ENCODE measurements at places on chromosomes 7 and 10. TPM values are rescaled to one million over a fixed set of nuclear protein-coding genes. Genes with fewer than 3 reads are reported as not detected.

DNA sequence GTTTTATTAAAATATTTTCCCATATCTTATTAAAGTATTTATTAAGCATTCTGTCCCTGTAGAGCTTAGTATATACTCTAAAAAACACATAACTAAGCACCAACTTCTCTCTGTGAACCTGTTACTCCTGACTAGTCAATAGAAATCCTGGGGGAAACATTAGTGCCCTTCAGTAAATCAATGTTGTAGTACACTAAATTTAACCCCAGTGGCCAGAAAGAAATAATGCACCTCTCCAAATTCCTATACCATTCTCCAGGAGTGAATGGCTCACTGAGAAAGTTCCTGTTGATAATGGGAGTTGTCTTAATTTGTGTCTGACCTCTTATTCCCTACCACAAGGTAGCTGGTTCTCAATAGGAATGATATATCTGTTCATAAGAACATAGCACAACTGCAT, 188.2 kb downstream of the SEMA3D start:
- DNase-seq: no peak

AUTS2 gene
- 2.2 TPM for total RNA-seq

DNA sequence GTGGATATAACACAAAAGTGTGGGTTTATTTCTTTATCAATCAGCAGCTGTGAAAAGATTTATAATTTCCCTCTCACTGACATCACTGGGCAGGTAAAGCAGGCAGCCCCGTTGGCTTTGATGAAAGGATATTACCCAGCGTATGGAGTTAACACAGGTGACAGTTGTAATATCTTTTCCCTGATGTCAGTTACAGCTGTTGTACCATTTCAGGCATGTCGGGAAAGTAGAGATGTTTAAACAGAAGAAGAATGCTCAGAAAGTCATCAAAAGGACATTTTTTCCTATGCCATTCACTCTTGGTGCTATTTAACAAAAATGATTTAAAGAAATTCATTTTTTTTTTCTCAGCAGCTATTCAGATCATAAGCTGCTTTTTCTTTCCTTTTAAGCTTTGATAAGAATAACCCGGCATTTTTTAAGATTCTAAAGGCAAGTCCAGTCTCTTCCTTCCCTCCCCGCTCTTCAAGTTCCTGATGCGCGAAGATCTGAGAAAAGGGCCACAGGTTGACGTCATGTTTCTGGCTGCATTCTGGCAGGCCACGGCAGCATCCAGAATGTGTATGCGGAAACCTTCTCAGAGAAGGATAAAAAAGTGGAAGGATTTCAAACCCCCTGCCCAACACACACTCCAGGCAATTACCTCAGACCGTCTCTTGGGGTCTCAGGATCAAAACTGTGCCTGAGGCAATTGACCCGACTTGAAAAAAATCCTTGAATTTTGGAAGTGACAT, 32.5 kb upstream of the ADAM12 start:
- DNase-seq: peak; percentile 69

TM9SF3 gene
- total RNA-seq: 45.5 TPM

FAM25C gene
- not detected for total RNA-seq

- no peak for DNase-seq
Observed at GRCh38 chr7:149500910-149501309, 3.3 kb upstream of the ZNF746 start.

GRCh38 chr7:151428378-151429236, 11.3 kb downstream of the CRYGN start:
- peak; percentile 67 for DNase-seq

DNA sequence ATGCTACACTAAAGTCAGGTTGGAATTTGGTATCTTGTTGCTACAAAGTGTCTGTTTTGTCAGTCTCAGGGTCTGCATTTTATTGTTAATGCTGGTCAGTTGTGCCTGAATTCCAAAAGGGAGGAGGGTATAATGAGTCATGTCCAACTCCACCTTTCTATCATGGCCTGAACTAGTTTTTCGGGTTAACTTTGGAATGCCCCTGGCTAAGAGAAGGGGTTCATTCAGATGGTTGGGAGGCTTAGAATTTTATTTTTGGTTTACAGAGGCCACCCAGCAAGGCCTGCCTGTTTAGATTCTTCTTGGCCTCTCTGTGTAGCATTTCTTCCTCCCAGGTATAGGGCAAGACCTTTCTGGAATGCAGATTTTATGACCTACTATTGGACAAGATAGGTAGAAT, 93.2 kb downstream of the SKIDA1 start:
- DNase-seq: no peak

GRCh38 chr7:86947929-86948328, 111.5 kb downstream of the ELAPOR2 start:
- DNase-seq: no peak

DNA sequence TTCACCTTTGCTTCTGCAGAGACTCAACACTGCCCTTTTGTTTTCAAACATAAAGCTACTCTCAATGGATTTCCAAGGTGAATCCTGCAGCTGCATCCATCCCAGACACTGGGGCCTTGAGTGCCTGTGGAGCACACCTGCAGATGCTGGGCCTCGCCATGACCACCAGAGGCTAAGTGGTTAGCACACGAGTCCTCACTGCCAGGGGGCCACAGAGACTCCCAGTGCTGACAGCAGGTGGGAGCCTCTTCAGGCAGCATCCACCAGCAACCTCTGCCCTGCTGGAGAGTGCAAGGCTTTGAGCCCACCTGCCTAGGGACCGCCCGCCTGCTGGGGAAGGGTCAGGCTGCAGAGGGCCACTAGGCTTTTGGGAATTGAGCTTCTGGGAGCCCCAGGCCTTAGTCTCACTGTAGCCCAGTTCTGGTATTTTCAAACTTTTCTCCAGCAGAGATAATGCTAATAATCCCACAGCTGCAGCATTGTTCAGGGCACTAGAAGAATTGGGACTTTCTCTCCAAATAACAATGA, 9.4 kb upstream of the HPS1 start:
- DNase-seq: no peak

DNA sequence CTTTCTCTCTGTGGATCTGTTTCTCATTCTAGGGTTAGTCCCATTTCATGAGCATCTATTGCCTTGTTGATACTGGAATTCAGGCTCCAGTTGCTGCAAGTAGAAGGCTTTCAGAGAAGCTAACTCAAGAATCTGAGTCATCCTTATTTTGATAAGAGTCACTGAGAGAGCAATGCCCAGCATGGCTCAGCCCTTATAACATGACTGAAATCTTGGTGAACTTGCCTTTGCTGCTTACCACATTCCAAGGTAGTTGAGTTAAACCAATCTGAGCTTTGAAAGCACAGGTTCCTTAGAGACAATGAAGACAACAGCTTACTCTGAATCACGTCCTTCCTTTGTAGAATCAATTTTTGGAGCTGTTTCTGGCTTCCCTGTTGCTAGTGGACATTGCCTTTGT, 53.6 kb upstream of the CHCHD3 start:
- no peak for DNase-seq

- peak; percentile 38 for DNase-seq
Observed at GRCh38 chr10:88893611-88894010, 13.6 kb downstream of the STAMBPL1 start.

DNA sequence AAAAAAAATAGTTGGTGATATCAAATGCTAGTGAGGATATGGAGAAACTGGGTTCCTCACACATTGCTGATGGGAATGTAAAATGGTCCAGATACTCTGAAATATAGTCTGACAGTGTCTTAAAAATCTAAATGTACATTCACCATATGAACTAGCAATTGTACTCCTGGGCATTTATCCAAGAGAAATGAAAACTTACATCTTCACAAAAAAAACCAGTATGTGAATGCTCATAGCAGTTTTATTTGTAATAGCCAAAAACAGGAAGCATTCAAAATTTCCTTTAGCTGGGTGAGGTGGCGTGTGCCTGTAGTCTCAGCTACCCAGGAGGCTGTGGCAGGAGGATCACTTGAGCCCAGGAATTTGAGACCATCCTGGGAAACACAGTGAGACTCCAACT, 2.1 kb upstream of the SSC4D start:
- DNase-seq: no peak

- no peak for DNase-seq
Observed at GRCh38 chr10:21803374-21803773, 200.2 kb downstream of the DNAJC1 start.

AQP1 gene
- not detected for total RNA-seq

CYP3A4 gene
- total RNA-seq: not detected

DNA sequence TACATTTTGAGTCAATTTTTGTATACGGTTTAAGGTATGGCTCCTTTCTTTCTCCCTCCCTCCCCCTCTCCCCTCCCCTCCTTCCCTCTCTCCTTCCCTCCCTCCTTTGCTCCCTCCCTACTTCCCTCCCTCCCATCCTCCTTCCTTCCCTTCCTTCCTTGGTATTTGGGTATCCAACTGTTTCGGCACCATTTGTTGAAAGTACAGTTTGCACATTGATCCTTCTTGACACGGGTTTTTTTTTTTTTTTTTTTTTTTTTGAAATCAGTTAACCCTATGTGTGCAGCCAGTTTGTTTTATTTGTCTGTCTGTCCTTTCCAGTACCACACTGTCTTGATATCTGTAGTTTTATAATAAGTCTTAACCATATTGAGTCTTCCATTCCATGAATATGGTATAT, 39.9 kb upstream of the INSYN2A start:
- DNase-seq: no peak

DNA sequence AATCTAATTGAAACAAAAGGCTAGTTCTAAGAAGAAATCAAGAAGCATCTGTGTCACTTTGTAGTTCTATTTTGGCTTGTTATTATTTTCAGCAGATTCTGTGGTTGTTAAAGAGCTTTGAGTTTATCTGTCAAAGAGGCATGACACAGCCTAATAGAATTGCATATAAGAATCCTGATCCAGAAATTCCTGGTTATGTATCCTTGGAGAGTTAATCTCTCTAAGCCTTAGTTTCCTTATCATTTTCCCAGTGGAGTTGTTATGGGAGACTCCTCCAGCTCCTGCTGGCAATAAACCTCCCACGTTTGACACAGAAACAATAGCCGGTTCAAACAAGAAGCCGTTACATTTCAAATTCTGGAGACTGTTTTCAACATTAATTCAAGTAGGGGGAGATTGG, 288.3 kb downstream of the SDHAF3 start:
- DNase-seq: no peak

DNA sequence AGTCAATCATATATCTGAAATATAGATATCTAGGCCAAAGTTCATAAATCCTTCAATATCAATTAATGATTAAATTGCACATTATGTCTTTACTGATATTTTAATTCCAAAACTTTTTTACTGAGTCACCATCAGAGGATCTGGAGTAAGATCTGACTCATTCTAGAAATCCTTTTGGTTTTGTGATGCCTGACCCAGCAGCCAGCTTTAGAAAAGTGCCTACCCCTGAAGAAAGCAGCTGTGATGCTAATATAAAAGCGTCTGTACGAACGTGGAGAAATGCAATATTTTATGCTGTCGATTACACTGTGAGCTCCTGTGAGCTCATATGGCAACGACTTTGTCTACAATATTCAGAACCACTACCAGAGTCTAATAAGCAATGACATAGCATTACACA, 142.5 kb upstream of the LRRTM3 start:
- no peak for DNase-seq

DNA sequence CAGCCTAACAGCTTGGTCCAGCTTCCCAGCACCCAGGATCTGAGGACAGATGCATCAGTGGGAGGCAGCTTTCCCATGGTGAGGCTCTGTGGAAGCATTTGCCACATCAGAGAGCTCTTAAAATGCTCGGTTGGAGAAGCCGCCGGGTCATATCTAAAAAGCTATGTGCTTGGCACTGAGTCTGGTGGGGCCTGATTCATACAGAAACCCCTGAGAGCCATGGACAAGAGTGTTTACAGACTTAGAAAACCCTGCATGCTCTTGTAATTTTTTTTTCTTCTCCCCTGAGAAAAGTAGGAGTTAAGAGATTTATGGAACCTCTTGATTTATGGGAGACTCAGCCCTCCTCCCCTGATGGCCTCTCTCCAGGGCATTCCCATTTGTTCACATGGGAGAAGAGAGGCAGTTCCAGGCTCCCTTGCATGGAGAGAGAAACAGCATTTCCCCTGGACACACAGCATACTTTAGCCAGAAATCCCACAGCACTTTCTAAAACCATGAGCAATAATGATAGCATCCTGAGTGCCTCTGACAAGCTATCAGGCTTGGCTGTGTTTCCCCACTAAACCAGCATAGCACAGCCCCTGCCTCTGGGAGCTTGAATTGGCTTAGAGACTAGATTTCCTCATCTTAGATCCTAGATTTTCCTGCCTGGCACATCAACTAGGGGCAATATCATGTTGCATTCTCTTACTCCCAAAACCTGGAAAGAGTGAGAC, 322.1 kb upstream of the AUTS2 start:
- no peak for DNase-seq

METTL2B gene
- total RNA-seq: 19.1 TPM

C10orf143 gene
- 3.6 TPM for total RNA-seq

DNA sequence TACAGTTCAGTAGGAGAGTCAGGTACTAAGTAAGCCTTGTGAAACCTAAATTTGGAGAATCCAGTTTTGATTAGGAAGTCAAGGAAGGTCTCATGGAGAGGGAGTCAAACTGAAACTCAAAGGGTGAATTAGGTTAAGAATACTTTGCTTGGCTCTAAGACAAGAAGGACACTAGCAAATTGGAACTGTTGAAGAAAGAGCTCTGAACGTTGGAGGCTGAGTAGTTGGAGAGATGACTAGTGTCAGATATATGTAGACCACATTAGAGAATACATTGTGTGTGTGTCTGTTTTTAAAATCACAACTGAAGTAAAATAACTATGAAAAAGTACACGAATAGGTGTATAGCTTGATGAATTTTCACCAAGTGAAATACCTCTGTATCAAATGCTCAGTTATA, 6.3 kb downstream of the VPS26A start:
- no peak for DNase-seq

FOXI2 gene
- total RNA-seq: not detected

DNA sequence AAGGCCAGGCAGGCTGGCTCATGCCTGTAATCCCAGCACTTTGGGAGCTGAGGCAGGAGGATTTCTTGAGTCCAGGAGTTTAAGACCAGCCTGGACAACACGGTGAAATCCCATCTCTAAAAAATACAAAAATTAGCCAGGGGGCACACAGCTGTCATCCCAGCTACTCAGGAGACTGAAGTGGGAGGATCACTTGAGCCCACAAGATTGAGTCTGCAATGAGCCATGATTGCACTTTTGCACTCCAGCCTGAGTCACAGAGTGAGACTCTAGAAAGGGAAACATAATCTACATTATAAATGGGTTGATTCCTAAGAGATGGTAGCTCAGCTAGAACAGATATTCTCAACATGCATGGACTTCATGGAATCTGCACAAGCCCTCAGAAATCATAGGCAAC, 6.3 kb upstream of the LIPF start:
- DNase-seq: peak; percentile 4

DNA sequence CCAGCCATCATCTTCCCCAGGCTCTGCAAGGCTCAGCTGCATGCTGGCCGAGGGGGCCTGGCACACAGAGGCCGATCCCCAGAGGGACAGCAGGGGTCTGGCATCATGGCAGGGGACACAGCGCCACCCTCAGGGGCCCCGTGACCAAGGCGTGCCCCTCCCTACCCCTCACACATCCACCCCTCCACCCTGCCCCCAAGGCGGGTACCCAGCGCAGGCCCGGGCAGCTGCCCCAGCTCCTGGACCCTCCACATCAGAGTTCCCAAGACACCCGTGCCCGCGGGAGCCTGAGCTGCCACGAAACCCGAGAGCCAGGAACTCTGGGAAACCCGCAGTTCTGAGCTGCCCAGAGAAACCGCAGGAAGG, 46.5 kb upstream of the TNRC18 start:
- no peak for DNase-seq

Measured in MG63 (cell line).